ENCODE measurements at places on chromosomes 6 and 20. TPM values are rescaled to one million over a fixed set of nuclear protein-coding genes. Genes with fewer than 3 reads are reported as not detected.
A peak's percentile ranks its signal among the peaks of the same experiment; 100 is the strongest.

Gene ZMYND8
- total RNA-seq = 44.1 TPM

GRCh38 chr6:150600010-150600300 is 270 bp downstream of the PLEKHG1 start:
- H3K36me3 ChIP-seq = peaks cover 7% of the 10 kb centered on the region
- no peaks in the 10 kb centered on the region for H3K27me3 ChIP-seq
- peak overlapping the region; percentile 90 for H3K27ac ChIP-seq
- peaks cover 84% of the 10 kb centered on the region for H3K4me1 ChIP-seq
- no peak for DNase-seq

- no peak overlapping the region for H3K27ac ChIP-seq
- H3K36me3 ChIP-seq = no peaks in the 10 kb centered on the region
- no peaks in the 10 kb centered on the region for H3K27me3 ChIP-seq
- DNase-seq = no peak
Measured at GRCh38 chr6:168226902-168227318, 92.7 kb downstream of the DACT2 start.

- no peak overlapping the region for H3K27ac ChIP-seq
- no peak for DNase-seq
- H3K4me1 ChIP-seq = no peaks in the 10 kb centered on the region
Measured at GRCh38 chr20:39010496-39010895, 48.4 kb downstream of the DHX35 start.

GRCh38 chr6:110589865-110590513 is 113.6 kb upstream of the SLC22A16 start:
- H3K27me3 ChIP-seq = no peaks in the 10 kb centered on the region
- H3K27ac ChIP-seq = no peak overlapping the region
- no peak overlapping the region for H3K4me3 ChIP-seq
- DNase-seq = no peak
- no peaks in the 10 kb centered on the region for H3K36me3 ChIP-seq

- DNase-seq = no peak
- H3K4me1 ChIP-seq = peaks cover 23% of the 10 kb centered on the region
- no peak overlapping the region for H3K27ac ChIP-seq
- H3K27me3 ChIP-seq = no peaks in the 10 kb centered on the region
Measured at GRCh38 chr20:2619961-2620595, 32.4 kb upstream of the NOP56 start.

- H3K36me3 ChIP-seq = no peaks in the 10 kb centered on the region
- DNase-seq = no peak
- H3K4me1 ChIP-seq = no peaks in the 10 kb centered on the region
- no peaks in the 10 kb centered on the region for H3K27me3 ChIP-seq
- no peak overlapping the region for H3K27ac ChIP-seq
Measured at GRCh38 chr6:129140526-129140925, 257.6 kb downstream of the LAMA2 start.

GRCh38 chr6:144947398-144947976 is 662.4 kb downstream of the UTRN start:
- H3K4me1 ChIP-seq = no peaks in the 10 kb centered on the region
- no peaks in the 10 kb centered on the region for H3K27me3 ChIP-seq
- no peak for DNase-seq
- no peak overlapping the region for H3K27ac ChIP-seq
